ENCODE measurements at places on chromosomes 7 and 10.

DNA sequence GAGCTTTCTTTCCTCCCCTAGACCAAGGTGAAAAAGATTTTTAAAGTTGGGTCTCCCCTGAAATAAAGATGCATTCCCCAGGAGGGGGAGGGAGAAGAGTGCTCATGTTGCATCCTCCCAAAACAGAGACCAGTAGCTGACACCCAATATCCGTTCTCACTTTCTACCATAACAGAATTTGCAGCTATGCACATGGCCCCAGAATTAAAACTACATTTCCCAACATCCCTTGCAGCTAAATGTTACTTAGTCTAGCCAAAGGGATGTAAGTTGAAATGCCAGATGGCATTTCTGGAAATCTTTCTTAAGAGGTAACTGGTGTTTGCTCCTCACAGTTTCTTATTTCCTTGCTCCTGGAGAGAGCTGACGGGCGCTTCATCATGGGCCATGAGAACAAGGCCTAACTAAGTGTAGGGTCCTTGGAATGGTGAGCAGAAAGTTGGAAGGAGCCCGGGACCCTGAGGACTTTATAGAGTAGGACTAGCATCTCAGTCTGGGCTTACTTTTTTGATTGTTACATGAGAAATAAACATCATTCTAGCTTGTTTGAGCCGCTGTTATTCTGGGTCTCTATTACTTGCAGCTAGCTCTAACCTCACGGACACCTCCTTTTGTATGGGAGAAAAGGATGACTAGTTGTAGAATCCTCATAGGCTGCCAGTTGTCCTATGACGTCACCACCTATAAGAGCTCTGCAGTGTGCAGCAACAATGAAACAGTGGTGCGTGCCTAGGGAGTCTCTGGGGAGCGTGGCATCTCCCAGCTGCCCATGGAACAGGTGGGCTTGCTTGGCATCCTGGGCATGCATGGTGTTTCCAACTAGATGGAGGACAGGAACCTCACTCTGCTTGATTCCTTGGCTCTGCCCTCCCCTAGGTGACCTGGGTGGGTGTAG is 46.1 kb upstream of the EXOC6 start:
- no peak for DNase-seq

DNA sequence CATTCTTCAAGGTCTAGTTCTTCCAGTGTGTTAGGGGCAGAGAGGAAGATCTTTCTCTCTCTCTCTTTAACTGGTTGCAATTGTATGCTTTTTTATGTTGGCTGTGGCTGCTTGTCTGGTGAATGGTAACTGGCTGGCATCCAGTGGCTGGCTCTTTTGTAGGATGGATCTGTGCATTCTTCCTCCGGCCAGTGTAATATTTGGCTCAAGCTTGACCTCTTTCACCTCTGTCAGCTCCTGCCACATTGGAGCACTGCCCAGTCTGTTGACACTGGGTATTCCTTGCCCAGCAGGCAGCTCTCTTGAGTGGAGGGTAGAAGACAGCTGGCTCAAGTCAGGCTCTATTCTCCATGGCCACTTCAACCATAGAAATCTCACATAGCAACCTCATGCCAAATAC is 528.3 kb downstream of the PHTF2 start:
- no peak for DNase-seq

GRCh38 chr7:98319176-98319575 is 37.7 kb downstream of the BRI3 start:
- no peak for DNase-seq

DNA sequence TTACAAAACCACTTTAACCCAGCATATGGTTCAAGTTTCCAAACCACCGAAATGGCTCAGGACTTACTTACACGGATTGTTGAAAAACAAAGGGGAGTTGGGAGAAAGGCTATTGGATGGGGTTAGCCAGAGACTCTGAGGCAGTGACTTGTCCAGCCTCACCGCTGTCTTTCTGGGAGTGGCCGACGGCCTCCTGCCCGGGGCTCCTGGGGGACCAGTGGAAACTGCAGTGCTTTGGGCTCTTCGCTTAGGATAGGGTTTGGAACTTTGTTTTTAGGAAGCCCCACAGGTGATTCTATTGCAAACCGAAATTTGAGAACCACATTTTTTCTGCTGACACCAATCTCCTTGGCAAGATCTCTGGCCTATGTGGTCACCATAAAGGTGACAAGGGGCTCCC is 38.1 kb upstream of the R3HCC1L start:
- DNase-seq, result no peak

DNA sequence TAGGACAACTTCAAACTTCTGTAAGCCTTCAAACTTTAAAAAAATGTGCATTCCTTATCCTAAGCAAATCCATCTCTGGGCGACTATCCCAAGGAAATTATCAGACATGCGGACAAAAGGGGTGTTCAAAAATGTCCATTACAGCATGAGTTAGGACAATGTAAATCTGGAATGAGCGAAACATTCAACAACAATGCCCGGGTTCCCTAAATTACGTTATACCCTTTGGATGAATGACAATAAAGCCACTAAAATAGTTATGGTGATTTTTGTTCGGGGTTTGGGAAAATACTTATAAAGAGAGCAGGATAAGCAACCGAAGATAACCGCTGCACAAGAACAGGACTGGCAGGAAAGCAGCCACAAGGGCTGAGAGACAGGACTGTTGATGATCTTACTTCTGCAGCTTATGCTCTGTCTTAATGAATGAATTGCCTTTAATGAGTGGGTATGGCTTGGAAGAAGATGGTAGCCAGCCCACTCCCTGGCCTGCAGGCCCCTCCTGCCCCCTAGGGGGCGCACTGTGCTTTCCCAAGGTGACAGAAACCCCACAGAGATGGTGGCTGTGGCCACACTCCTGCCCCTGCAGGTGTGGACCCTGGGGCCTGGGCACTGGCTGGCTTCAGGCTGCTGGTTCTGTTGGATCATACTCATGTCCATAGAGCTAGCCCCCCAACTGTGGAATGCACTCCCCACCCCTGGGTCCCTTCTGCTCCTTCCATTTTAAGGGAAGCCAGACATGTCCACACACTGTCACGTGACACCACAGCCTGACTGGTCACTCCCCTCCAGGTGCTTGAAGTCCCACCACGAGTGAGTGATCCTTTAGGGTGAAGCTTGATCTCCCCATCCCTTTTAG is 45.0 kb downstream of the ZCCHC24 start:
- DNase-seq, result peak; percentile 44

DNA sequence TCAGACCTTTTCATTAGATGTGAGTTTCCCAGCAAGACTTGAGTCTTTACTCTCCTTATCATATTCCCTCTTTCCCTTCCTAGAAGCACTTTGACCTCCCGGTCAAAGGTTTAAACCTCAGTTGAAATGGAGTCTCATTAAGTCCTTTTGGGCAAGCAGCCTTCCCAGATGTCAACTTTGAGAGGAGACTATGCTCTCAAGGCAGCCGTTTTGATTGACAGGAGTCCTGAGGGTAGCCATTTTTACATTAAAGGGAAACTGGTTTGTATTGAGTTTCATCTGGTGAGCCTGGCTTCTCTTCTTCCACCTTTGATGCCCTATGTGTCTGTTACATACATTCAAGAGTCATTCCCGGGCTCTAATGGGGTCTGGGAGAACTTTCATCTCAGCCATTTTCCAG is 685.1 kb downstream of the LRMDA start:
- DNase-seq, result no peak

- no peak for DNase-seq
Observed at GRCh38 chr10:24650669-24651391, 72.9 kb downstream of the ARHGAP21 start.

DNA sequence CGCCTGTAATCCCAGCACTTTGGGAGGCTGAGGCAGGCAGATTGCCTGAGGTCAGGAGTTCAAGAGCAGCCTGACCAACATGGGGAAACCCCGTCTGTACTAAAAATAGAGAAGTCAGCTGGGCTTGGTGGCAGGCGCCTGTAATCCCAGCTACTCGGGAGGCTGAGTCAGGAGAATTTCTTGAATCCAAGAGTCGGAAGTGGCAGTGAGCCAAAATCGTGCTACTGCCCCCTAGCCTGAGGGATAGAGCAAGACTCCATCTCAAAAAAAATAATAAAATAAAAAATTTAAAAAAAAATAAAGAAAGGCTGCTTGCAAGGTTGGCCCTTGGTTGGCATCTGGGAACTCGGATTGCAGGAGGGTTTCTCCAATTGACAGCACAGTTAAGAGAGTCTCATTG is 221.6 kb downstream of the DGKI start:
- DNase-seq, result no peak

DNA sequence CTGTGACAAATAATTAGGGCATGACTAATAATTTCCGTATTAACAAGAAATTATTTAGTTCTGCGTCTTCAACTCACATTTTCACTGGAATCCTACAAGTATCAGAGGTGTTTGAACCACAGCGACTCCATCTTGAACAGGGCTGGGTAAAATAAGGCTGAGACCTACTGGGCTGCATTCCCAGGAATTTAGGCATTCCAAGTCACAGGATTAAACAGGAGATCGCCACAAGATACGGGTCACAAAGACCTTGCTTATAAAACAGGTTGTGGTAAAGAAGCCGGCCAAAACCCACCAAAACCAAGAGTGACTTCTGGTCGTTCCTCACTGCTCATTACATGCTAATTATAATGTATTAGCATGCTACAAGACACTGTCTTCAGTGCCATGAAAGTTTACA is 14.9 kb upstream of the LANCL2 start:
- DNase-seq, result no peak

DNA sequence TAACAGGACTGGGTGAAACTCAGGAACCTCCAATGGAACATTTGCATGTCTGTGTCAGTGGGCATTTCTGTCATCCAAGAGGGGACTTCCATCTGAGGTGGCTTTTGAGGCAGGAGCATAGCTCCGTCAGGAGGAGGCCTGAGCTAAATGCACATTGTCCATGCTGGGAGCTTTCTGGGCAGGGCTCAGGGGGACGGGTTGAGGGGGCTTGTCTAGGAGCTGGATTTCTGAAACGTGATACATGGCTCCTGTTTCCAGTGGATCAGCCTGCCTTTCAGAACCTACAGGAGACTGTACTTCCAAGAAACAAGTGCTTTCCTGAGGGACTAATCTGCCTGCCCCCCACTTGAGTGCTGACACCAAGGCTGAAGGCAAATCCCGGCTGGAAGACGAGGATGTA is 40.5 kb upstream of the GDF10 start:
- no peak for DNase-seq

GRCh38 chr10:11023009-11023953 is 5.6 kb downstream of the CELF2 start:
- DNase-seq, result no peak

GRCh38 chr7:95999481-95999880 is 227.1 kb downstream of the DYNC1I1 start:
- DNase-seq, result no peak

GRCh38 chr7:22194658-22195273 is 162.2 kb downstream of the RAPGEF5 start:
- DNase-seq, result peak; percentile 33

GRCh38 chr7:93811198-93811597 is 79.4 kb downstream of the TFPI2 start:
- no peak for DNase-seq

- no peak for DNase-seq
Observed at GRCh38 chr10:43982250-43982649, 333.6 kb upstream of the ZNF32 start.

DNA sequence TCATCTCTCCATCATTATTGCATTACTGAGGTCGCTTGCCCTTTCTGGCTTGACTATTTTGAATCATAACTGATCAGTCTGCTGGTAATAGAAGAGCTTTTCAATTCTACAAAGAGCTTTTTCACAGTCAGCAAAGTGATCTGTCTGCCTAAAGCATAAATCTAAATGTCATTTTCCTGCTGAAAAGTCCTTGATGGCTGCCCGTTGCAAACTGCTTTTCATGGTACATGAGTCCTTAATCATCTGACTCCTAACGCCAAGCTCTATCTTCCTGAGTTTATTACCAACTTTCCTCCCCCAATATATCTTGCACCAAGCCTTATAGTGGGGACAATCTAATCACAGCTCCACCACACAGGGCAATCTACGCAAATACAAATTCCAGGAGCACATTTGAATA is 39.8 kb downstream of the THSD7A start:
- DNase-seq, result no peak

DNA sequence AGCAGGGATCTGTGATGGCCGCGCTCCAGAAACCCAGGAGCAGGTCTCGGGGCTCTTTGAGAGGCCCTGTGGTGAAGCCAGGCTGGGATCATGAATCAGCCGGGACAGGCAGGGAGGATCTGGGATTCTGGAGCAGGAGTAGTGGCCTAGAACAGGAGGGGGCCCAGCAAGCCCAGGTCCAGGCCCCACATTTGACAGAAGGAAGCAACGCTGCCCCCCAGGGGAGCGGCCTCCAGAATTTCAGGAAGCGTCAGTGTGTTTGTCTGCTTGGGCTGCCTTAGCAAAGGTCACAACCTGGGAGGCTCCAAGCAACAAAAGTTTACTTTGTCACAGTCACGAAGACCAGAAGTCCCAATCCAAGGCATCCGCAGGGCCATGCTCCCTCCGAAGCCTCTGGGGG is 36.8 kb downstream of the CLRN3 start:
- no peak for DNase-seq

- no peak for DNase-seq
Observed at GRCh38 chr10:127158662-127159061, 37.7 kb downstream of the INSYN2A start.

DNA sequence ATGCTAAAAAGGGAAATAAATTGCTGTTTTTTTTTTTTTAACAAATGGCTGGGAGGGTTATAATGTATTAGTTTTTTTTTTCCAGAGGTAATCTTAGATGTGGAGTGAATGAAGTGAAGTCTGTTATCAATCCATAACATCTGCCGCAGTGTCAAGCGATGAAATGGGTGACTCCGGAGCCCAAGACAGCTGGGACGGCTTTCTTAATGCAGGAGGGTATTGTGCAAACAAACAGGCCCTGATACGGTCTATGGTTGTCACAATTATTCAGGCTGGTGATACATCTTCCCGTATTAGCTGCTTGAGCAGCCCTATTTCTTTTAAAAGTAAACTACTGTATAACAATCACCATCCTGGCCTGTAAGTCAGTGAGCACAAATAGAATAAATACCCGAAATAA is 1231.2 kb downstream of the GATA3 start:
- peak; percentile 41 for DNase-seq

DNA sequence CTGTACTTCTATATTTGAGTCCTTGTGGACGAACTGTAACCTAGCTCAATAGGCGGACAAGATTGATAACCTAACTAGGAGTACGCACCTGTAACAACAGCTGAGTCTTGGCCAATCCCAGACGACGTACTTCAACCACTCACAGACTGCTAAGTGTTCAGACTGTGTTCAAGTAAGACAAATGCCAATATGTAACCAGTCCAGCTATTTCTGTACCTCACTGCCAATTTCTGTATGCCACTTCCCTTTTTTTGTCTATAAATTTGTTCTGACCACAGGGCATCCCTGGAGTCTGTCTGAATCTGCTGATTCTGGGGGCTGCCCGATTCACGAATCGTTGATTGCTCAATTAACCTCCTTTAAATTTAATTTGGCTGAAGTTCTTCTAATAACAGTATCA is 32.2 kb downstream of the HACD1 start:
- no peak for DNase-seq
